ENCODE measurements at places on chromosomes 7 and 10.

DNA sequence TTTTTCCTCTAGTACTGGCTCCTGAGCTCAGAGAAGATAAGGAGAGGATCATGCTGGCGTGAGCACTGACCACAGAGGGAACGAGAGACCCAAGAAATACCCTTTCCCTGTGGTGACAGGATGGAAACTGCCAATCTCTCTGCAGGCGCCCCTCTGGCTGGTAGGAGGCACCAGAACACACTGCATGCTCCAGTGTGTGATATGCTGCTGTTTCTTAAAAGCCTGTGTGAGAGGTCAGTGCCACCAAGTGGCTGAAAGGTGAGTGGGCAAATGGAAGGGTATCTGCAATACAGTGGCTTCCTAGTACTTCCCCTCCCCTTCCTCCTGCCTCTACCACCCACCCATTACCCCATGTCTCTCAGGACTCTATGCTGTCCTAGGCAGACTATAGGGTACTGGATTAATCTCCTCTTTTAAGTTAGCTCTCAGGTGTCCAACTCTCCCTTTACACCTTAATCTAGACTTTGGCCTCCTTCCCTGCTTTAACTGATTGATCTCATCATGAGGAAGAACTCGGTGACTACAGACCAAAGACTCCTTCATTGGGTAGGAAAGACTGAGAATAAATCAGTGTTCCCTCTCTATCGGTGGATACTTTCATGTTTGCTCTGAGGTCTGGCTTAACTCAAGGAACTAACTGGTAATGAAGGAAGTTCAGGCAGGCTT lies 283.6 kb downstream of the ADRA2A start:
- DNase-seq, result no peak

DNA sequence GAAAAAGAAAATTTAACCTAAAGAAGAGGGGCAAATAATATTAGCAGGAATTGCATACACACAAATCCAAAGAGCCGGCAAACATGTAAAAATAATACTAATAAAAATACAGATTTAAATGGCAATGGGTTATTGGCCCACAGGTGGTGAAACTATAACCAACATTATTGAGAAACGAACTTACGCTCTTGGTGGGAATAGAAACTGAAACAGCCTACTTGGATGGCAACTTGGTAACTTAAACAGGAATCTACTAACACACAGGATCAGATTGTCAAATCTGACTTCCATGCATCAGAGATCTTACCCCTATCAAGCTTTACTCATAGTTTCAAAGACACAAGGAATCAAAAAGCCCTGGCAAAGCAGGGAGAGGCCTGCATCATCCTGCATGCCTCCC lies 66.5 kb downstream of the ANLN start:
- DNase-seq, result no peak

GRCh38 chr10:30607814-30608213 lies 21.7 kb downstream of the LYZL2 start:
- DNase-seq, result no peak

DNA sequence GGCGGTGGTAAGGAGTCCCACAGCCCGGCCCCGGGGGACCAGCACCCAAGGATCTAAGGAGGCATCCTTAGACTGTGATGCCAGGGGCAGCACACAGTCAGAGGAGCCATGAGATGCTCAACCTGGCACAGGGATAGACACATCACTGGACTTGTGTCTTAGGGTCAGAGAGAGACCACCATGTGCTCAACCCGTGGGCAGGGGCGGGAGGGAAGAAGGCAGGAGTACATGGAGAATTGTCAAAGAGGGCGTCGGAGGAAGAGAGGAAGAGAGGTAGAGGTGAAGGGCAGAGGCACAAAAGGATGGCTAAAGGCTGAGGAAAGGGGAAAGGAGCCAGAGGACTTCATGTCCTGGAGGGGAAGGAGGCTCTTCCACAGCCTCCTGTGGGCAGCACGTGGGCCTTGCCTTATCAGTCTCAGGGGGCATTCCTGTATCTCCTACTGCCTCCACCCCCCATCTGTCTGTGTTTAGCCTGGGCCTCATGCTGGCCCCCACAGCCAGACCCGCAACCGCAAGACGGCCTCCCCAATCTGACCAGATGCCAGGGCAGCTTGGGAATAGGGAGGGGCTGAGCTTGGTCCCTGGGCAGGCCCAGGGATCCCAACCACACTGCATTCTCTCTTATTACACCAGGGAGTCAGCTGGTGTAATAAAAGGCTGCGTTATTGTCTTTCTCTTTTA lies 2.2 kb downstream of the ADCY1 start:
- DNase-seq, result no peak

DNA sequence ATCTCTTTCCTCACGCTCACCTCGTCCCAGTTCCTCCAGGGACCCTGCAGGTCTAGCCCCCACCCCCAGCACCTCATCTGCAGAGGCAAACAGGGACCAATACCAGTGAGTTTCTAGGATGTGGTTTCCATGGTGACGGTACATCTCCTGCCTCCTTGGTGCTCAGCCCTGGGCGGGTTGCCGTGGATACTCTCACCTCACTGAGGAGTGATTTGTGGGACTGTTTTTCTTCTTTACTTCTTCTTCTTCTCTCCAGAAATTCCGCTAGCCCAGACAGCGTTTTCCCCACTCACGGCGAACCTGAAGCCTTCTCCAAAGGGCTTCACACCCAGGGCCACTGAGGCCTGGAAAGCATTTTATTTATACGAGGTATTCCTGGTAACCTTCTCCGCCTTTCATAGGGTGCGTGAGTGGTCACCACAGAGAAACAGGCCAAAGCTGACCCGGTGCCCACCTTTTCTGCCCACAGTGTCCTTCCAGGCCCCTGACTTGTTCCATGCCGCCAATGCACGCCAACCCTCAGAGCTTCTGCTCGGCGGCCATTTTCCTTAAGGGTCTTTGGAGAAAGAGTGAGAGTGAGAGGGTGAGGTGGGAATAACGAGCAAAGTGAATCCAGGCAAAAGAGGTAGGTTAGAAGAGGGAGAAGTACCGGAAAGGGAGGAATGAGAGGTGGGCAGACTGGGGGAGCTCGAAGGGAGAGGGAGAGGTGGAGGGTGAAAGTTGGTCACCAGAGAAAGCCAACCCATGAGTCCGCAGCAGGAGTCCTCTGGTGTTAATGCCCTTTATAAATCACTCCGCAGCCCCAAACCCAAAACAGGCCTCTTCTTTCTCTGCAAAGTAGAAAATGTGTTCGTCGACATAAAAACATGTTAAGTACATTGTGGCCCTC lies 15.5 kb downstream of the FAM241B start:
- no peak for DNase-seq

DNA sequence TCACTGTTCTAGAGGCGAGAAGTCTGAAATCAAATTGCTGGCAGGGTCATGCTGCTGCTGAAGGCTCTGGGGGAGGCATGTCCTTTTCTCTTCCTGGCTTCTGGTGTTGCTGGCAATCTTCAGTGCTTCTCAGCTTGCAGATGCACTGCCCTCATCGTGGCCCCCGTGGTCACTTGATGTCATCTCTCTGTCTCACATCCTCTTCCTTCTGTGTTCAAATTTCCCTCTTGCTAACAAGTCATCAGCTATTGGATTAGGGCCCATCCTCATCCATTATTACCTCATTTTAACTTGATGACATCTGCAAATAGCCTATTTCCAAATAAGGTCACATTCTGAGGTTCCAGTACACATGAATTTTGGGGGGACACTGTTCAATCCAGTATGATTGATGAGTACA lies 36.6 kb upstream of the SRGN start:
- no peak for DNase-seq

DNA sequence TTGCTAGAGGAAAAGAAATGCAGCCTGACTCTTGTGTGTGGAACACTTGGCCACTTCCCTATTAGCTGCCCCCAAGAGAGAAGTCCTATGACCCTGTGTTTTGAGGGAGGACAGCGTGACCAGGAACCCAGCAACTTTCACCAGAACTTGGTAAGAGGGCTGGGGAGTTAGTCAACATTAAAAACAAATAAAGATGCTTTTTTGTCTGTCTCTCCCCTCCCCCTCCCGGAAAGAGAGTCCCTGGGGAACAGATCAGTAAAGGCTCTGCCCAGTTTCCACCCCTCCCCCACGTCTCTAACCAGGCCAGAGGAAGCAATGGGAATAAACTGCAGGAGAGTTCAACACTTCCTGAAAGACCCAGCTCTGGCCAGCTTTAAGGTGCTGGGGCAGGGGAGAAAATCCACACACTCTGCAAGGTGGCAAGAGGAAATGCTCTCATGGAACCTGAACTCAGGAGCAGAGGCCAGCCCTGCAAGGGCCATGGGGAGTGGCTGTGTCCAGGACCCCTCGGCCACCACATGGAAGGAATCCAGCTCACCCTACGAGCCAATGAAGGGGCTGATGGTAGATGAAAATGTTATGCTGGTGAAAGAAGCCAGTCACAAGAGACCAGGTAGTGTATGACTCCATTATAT lies 21.5 kb downstream of the SH3PXD2A start:
- DNase-seq, result no peak

DNA sequence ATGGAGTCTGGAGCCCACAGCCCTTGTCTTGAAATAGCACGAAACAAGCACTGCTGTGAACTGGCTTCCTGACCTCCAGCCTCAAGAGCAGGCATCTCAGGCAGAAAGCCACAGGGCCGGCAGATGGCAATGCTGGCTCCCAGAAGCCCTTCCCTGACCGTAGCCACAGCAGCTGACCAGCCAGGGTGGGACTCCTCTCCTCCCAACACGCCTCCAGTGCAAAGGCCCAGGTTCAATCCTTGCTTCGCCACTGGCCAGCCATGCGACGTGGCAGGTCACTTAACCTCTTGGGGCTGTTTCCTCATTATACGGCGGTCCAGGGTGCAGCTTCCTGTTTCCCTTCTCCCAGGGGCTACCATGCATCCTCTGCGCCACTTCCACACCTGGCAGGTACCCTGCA lies 12.8 kb downstream of the PRKAG2 start:
- no peak for DNase-seq

- DNase-seq, result no peak
Observed at GRCh38 chr10:51918884-51919325, 219.5 kb upstream of the CSTF2T start.

GRCh38 chr10:71945819-71946474 lies 18.2 kb upstream of the CHST3 start:
- DNase-seq, result no peak

DNA sequence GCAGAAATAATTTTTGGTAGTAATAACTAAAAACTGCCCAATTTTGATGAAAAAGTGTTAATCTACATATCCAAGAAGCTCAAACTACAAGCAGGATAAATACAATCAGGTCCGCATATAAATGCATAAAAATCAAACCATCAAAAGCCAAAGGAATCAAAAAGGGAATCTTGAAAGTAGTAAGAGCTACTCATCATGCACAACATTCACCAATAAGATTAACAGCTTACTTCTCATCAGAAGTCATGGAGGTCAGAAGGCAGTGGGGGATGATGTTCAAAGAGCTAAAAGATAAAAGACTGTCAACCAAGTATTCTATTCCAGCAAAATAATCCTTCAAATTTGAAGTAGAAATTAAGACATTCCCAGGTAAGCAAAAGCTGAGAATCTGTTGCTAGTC lies 76.4 kb downstream of the CRPPA start:
- DNase-seq, result no peak

- no peak for DNase-seq
Observed at GRCh38 chr7:5519515-5519928, 95.9 kb upstream of the TNRC18 start.

GRCh38 chr7:148483515-148484308 lies 106.9 kb upstream of the C7orf33 start:
- no peak for DNase-seq

- DNase-seq, result no peak
Observed at GRCh38 chr10:63711361-63711760, 190.2 kb downstream of the REEP3 start.

- no peak for DNase-seq
Observed at GRCh38 chr10:49404321-49404878, 8.5 kb upstream of the DRGX start.

GRCh38 chr7:103636153-103636552 lies 190.1 kb upstream of the SLC26A5 start:
- DNase-seq, result no peak

DNA sequence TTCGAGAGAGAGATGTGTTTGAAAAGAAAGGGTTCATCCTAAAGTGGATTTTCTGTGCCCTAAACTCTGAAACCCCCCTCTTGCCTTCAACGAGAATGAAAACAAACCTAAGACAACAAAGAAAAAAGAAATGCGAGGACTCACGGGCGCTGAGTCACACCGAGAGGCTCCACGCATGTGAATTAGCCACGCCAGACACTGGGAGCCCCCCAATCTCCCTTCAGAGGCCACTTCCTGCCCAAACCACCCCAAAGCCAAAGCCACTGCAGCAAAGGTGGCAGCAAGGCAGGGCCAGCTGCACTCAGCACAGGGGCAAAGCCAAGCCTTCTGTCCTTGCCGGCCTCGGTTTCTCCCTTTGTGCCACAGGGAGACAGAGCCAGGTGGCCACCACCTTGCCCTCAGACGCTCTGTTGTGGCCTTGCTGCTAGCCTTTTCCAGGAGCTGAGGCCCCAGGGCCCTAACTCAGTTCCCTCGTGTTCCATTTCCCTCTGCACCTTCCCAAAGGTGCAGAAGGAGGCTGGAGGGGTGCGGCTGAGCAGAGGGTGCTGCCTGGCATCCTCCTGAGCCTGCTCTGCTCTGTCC lies 93.3 kb downstream of the FAM53B start:
- peak; percentile 55 for DNase-seq

- DNase-seq, result no peak
Observed at GRCh38 chr7:6419310-6419773, 28.4 kb downstream of the DAGLB start.

DNA sequence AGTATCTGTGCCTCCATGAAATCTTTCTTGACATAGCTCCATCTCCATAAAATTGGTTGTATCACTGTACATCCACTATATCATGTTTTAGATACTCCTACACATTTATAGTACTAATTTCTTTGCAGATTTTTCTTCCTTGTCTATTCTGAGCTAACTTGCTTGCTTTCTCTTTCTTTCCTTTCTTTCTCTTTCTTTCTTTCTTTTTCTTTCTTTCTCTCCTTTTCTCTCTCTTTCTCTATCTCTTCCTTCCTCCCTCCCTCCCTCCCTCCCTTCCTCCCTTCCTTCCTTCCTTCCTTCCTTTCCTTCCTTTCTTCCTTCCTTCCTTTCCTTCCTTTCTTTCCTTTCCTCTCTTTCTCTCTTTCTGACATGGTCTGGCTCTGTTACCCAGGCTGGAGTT lies 23.7 kb downstream of the TASOR2 start:
- DNase-seq, result no peak

- DNase-seq, result no peak
Observed at GRCh38 chr7:131346885-131347592, 19.4 kb downstream of the MKLN1 start.

- DNase-seq, result no peak
Observed at GRCh38 chr10:99328579-99329303, 415 bp upstream of the CNNM1 start.

- no peak for DNase-seq
Observed at GRCh38 chr10:18238870-18239485, 98.8 kb downstream of the CACNB2 start.

All from GM19239 (cell line).